Thymus (tissue), 14 donors: ENCODE measurements at places on chromosomes 3 and 15.

DNA sequence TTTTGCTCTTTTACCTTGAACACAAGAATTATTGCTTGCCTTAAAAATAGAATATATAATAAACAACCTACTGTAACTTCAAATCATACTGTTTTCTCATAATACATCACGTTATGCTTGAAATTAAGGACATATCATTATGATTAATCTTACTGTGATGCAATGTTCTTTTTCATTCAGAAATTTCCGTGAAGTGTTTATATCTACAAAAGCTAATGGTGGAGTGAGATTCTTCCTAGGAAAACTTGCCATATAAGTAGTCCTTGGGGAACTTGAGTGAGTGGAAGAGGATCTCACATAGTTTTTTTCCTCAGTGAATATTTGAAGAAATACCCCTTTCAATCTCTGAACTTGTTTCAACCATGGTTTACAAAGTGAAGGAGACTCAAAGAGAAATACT is 498.7 kb upstream of the CBLB start:
- H3K4me1 ChIP-seq, result no peaks in the 10 kb centered on the region
- no peak overlapping the region for H3K27ac ChIP-seq
- no peak for DNase-seq
- no peaks in the 10 kb centered on the region for H3K36me3 ChIP-seq

DNA sequence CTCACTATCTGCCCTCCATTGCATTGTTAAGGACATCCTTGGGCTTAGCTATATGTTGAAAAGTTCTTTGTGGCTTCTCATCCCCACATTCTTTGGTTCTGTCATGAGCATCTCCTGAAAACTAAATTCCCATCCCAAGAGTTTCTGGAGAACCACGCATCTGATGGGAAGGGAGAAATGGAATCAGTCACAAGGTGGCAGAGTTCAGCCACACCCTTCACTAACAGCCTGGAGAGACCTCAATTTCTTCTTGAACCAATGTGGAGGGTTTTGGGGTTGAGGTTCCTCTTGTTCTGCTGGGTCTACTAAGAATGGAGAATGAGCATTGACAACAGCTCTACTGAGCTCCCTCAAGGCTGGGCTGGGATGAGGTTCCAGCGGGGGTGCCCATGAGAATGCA is 15.6 kb upstream of the MAGEL2 start:
- H3K36me3 ChIP-seq, result no peaks in the 10 kb centered on the region
- H3K4me3 ChIP-seq, result no peak overlapping the region
- H3K4me1 ChIP-seq, result no peaks in the 10 kb centered on the region
- H3K27me3 ChIP-seq, result no peaks in the 10 kb centered on the region
- DNase-seq, result no peak

DNA sequence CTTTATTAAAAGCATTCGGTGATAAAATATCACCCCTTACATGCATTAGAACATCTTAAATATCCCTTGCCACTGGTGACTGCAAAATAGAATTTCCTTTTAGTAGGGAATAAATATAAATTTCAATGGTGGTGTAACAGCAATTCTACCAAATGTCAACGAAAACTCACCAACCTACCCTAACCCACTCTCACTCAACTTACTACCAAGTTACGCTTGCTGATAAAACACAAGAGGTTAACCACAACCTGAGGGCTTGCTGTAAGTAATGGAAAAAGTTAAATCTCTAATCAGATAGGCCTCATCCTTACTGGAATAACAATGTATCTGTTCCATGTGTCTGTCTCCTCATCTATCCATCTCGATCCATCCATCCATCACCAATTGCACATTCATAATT is 274.7 kb downstream of the FOXP1 start:
- no peaks in the 10 kb centered on the region for H3K27me3 ChIP-seq
- H3K4me1 ChIP-seq, result peaks cover 16% of the 10 kb centered on the region
- H3K4me3 ChIP-seq, result no peak overlapping the region
- peak overlapping the region; percentile 15 for H3K27ac ChIP-seq
- DNase-seq, result no peak

GRCh38 chr3:12966847-12967605 is 106.2 kb downstream of the IQSEC1 start:
- H3K27me3 ChIP-seq, result peaks cover 11% of the 10 kb centered on the region
- H3K36me3 ChIP-seq, result peaks cover 3% of the 10 kb centered on the region
- peak overlapping the region; percentile 35 for H3K4me3 ChIP-seq
- H3K27ac ChIP-seq, result no peak overlapping the region
- peaks cover 40% of the 10 kb centered on the region for H3K4me1 ChIP-seq

DNA sequence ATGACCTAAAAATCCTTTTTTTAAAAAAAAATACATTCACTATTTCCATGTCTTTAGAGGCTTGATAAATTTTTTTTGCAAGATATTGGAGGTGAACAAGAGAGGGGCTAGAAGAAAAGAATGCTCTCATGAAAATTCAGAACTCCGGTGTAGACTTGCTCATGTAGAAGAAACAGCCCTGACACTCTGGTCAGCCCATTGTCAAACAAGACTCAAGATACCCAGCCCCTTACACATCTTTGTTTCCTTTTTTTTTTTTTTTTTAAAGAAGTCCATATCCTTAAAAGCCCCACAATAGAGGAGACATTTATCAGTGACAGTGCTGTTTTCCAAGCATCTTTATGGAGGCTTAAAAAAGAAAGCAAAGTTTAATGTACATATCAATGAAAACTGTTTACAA is 196.8 kb upstream of the RORA start:
- H3K4me1 ChIP-seq, result no peaks in the 10 kb centered on the region
- DNase-seq, result no peak
- H3K27me3 ChIP-seq, result no peaks in the 10 kb centered on the region
- H3K36me3 ChIP-seq, result no peaks in the 10 kb centered on the region

GRCh38 chr3:189513281-189514117 is 117.7 kb upstream of the TP63 start:
- no peak overlapping the region for H3K4me3 ChIP-seq
- H3K27me3 ChIP-seq, result no peaks in the 10 kb centered on the region
- no peak overlapping the region for H3K27ac ChIP-seq
- H3K36me3 ChIP-seq, result no peaks in the 10 kb centered on the region

DNA sequence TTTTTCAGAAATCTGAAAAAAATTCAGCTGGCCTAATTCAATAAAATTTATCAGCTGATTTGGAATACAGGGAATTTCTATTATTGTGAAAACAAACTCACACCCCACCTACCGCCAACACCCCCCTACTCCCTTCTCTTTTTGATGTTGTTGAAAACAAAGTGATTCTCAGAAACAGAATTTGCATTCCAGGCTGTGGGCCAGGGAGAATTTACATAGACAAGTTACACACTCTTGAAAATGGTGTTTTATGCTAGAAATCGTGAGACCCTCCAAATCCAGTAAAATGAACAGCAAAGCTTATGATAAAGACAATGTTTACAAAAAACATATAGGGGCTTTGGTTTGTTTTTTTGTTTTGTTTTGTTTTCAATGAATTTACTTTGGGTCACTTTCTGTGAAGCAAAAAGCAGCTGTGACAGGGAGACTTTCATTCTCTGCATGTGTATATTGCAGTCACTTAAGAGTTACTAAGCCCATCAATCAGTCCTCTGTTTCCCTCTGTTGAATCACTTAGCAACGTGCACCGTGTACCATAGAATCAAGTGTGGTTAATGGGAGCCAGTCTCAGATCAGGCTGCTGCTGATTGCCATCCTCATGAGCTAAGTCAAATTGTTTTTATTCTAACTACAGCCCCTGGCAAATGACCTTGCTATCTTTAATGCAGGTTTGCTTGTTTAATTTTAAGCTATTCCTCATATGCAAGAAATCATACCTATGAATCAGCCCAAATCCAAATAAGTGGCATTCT is 159.8 kb downstream of the ALCAM start:
- H3K4me1 ChIP-seq, result no peaks in the 10 kb centered on the region
- H3K4me3 ChIP-seq, result no peak overlapping the region
- DNase-seq, result no peak
- H3K27me3 ChIP-seq, result no peaks in the 10 kb centered on the region
- no peak overlapping the region for H3K27ac ChIP-seq

DNA sequence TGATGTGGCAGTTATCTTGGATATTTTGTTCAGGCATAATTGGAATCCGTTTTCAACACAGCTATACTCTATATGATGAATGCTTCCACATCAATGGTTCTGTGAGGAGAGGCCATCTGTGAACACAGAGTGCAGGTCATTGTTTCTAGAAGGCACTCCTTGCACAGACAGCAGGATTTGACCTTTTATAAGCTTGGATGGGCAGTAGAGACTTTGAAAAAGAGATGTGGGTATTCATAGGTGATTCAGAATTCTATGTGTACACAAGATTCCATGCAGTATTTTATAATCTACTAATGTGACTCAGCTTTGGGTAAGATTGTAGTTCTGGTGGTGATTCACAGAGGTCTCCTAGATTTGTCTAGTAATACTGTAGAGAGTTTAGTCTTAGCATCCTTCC is 12.5 kb downstream of the ARPP21 start:
- H3K4me1 ChIP-seq, result peaks cover 18% of the 10 kb centered on the region
- peaks cover 3% of the 10 kb centered on the region for H3K36me3 ChIP-seq
- peak overlapping the region; percentile 54 for H3K4me3 ChIP-seq
- no peak for DNase-seq
- no peaks in the 10 kb centered on the region for H3K27me3 ChIP-seq

DNA sequence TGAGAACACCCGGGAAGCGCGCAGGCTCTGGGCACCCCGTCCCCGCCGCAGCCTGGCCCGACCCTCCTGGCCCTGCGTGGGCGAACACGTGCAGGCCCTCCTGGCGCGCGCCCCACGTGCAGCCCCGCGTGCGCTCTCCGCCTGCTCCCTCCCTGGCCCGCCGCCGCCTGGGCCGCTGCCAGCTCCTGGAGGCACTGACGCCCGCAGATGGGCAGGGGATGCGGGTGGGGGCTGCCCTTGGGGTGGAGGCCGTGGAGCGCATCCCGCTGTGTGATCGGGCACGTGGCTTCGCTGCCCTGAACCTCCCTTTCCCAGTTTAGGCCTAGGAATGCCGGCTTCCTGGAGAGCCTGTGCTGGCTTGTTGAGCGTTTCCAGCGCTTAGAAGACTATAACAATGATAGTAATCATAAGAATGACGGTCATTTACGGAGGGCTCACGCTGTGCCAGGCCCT is 104.6 kb upstream of the SLC6A6 start:
- H3K27me3 ChIP-seq, result no peaks in the 10 kb centered on the region
- DNase-seq, result no peak
- no peak overlapping the region for H3K4me3 ChIP-seq
- H3K27ac ChIP-seq, result no peak overlapping the region
- H3K4me1 ChIP-seq, result peaks cover 7% of the 10 kb centered on the region

GRCh38 chr3:161796780-161797179 is 300.2 kb downstream of the OTOL1 start:
- no peaks in the 10 kb centered on the region for H3K27me3 ChIP-seq
- DNase-seq, result no peak
- H3K4me1 ChIP-seq, result no peaks in the 10 kb centered on the region
- H3K4me3 ChIP-seq, result no peak overlapping the region
- H3K27ac ChIP-seq, result no peak overlapping the region

- no peak overlapping the region for H3K27ac ChIP-seq
- no peaks in the 10 kb centered on the region for H3K36me3 ChIP-seq
- no peaks in the 10 kb centered on the region for H3K4me1 ChIP-seq
- H3K27me3 ChIP-seq, result no peaks in the 10 kb centered on the region
Measured at GRCh38 chr3:183478501-183478900, 50.1 kb upstream of the MCF2L2 start.

GRCh38 chr3:65436580-65436979 is 602.1 kb downstream of the MAGI1 start:
- H3K4me3 ChIP-seq, result no peak overlapping the region
- H3K4me1 ChIP-seq, result no peaks in the 10 kb centered on the region
- no peak for DNase-seq
- H3K27ac ChIP-seq, result no peak overlapping the region

GRCh38 chr15:73679180-73679579 is 5.0 kb upstream of the CD276 start:
- no peaks in the 10 kb centered on the region for H3K4me1 ChIP-seq
- H3K36me3 ChIP-seq, result no peaks in the 10 kb centered on the region
- peaks cover 20% of the 10 kb centered on the region for H3K27me3 ChIP-seq
- H3K27ac ChIP-seq, result no peak overlapping the region
- no peak overlapping the region for H3K4me3 ChIP-seq

- H3K27ac ChIP-seq, result no peak overlapping the region
- no peak overlapping the region for H3K4me3 ChIP-seq
- H3K4me1 ChIP-seq, result no peaks in the 10 kb centered on the region
- no peak for DNase-seq
- H3K36me3 ChIP-seq, result no peaks in the 10 kb centered on the region
- no peaks in the 10 kb centered on the region for H3K27me3 ChIP-seq
Measured at GRCh38 chr15:33808720-33809457, 159.4 kb upstream of the CHRM5 start.

- no peaks in the 10 kb centered on the region for H3K27me3 ChIP-seq
- H3K36me3 ChIP-seq, result no peaks in the 10 kb centered on the region
- DNase-seq, result no peak
- H3K4me3 ChIP-seq, result no peak overlapping the region
- H3K4me1 ChIP-seq, result no peaks in the 10 kb centered on the region
- H3K27ac ChIP-seq, result no peak overlapping the region
Measured at GRCh38 chr3:133162670-133163305, 124.6 kb downstream of the TMEM108 start.

- no peak for DNase-seq
- no peak overlapping the region for H3K27ac ChIP-seq
- no peaks in the 10 kb centered on the region for H3K36me3 ChIP-seq
- H3K4me3 ChIP-seq, result no peak overlapping the region
- H3K27me3 ChIP-seq, result no peaks in the 10 kb centered on the region
Measured at GRCh38 chr3:64344721-64345207, 119.5 kb upstream of the PRICKLE2 start.

GRCh38 chr15:35874260-35874905 is 328.4 kb upstream of the DPH6 start:
- no peaks in the 10 kb centered on the region for H3K27me3 ChIP-seq
- no peaks in the 10 kb centered on the region for H3K4me1 ChIP-seq
- H3K27ac ChIP-seq, result no peak overlapping the region
- DNase-seq, result no peak
- no peaks in the 10 kb centered on the region for H3K36me3 ChIP-seq

- peak overlapping the region; percentile 90 for H3K27ac ChIP-seq
- H3K27me3 ChIP-seq, result no peaks in the 10 kb centered on the region
- H3K4me1 ChIP-seq, result peaks cover 49% of the 10 kb centered on the region
- DNase-seq, result no peak
- H3K36me3 ChIP-seq, result peaks cover 18% of the 10 kb centered on the region
- H3K4me3 ChIP-seq, result no peak overlapping the region
Measured at GRCh38 chr15:78046796-78047341, 30.6 kb downstream of the TBC1D2B start.

GRCh38 chr3:5498981-5499380 is 311.5 kb downstream of the EDEM1 start:
- no peak overlapping the region for H3K4me3 ChIP-seq
- no peaks in the 10 kb centered on the region for H3K4me1 ChIP-seq
- H3K36me3 ChIP-seq, result no peaks in the 10 kb centered on the region
- H3K27ac ChIP-seq, result no peak overlapping the region

- no peaks in the 10 kb centered on the region for H3K4me1 ChIP-seq
- no peak overlapping the region for H3K27ac ChIP-seq
- no peak overlapping the region for H3K4me3 ChIP-seq
- H3K27me3 ChIP-seq, result no peaks in the 10 kb centered on the region
- no peak for DNase-seq
- H3K36me3 ChIP-seq, result no peaks in the 10 kb centered on the region
Measured at GRCh38 chr3:178684881-178685590, 148.8 kb downstream of the KCNMB2 start.
